ENCODE measurements at places on chromosomes 7 and 10.

DNA sequence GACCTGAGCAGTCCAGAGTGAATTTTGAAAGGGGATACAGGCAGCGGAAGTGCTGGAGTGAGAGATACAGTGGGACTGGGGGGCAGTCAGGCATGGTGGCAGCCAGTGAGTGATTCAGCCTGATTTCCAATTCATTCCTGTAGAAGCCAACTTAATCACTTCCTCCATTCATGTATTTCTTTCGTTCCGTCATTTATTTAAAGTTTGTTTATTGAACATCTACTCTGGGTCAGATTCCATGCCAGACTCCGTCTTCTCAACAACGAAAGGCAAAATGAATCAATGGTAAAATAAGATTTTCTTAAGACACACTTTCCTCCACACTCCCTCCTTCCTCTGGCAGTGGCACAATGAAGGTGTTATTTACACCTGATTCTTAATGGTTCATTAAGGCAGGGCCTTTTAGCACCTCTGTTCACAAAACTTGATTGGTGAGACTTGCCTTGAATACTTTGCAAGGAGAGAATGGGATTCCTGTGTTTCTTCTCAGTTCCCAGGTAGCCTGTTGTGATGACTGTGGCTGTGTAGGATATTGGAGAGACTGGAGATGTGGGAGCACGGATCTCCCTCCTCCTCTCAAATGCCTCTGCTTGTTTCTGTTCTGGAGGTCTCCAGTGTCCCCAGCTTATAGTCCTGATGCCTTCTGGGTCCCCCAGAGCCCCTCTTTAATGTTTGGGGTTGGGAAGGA lies 27.9 kb downstream of the ADCYAP1R1 start:
- DNase-seq: no peak

- DNase-seq: no peak
Observed at GRCh38 chr10:102831322-102832071, 5.7 kb downstream of the CYP17A1 start.

- DNase-seq: no peak
Observed at GRCh38 chr10:77062381-77062780, 575.2 kb downstream of the KCNMA1 start.

- peak; percentile 0 for DNase-seq
Observed at GRCh38 chr10:69962746-69963135, 89.9 kb upstream of the MACROH2A2 start.

DNA sequence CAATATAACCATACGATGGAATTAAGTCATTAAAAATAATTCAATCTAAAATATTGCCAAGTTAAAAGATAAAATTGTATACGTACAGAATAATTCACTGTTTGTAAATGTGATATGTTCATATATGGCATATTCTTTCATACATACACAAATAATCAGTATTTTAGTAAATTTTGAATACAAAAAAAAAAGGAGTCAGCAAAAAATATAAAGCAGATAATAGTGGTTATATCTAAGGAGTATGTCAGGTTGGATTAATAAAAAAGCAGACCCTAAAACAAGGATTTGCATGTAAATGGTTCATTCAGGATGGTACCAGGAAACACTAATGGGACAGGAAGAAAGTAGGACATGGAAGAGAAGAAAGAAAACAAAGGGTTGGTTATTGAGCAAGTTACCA lies 59.5 kb downstream of the XPNPEP1 start:
- DNase-seq: no peak

DNA sequence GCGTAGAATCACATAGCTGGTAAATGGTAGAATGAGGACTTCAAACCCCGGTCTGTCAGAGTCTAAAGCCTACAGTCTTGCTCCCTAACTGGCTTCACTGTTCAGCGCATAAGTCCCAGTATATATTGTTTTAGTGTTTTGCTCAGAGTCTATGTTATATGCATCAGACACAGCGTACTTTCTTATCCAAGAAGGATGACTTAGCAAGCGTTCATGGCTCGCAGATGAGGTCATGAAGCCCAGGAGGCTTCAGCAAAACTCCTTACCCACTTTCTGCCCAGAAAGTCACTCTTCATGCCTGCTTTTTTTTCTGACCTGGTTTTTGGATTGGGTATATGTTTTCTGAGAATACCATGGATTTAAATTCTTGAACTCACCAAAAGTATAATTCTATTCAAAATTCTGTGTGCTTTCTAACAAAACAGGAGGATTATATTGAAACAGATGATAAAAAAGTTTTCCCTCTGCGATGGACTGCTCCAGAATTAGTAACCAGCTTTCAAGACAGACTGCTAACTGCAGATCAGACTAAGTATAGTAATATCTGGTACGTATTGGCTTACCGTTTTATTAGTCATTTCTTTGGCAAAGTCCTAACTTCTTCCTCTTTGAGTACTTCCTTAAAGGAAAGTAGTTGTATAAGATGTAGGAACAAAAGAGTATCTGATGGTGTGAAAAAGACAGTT lies 24.6 kb upstream of the BHLHA15 start:
- DNase-seq: no peak

Data from AG08396 (cell line).